ENCODE measurements at places on chromosomes 3 and 15. TPM values are rescaled to one million over a fixed set of nuclear protein-coding genes. Genes with fewer than 3 reads are reported as not detected.

- no peak for DNase-seq
Measured at GRCh38 chr3:42996633-42997075, 17.5 kb downstream of the GASK1A start.

GRCh38 chr15:99614749-99615288 lies 49.0 kb downstream of the MEF2A start:
- DNase-seq: peak; percentile 54

- no peak for DNase-seq
Measured at GRCh38 chr3:173513123-173513522, 115.6 kb downstream of the NLGN1 start.

DNA sequence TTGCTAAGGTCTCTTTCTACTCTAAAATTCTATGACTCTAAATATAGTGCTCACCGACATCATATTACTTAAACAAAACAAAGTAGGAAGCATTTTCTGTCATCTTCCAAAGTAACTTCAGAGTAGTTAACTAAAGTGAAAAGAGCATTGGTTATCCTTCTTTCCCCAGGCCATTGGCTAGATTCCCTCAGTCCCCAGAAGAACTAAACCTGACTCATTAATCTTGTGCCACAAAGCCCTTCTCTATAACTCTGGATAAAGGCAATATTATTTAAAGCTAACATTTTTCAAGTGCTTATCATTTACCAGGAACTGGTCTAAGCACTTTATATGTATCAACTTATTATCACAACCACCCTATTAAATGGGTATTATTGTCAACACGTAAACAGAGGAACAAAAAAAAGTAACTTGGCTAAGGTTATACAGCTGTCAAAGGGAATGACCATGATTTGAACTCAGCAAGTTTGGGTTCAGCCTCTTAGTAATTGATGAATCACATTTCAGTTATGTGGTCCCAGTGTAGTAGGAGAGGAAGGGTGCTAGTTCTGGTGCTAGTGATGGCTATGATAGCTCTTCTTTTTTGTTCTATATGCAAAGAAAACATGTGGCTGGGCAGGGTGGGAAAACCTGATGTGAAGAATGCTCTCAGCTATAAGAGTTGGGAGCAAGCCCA lies 304.9 kb downstream of the FGF12 start:
- DNase-seq: no peak

- no peak for DNase-seq
Measured at GRCh38 chr3:177906578-177907229, 629.5 kb upstream of the KCNMB2 start.

DNA sequence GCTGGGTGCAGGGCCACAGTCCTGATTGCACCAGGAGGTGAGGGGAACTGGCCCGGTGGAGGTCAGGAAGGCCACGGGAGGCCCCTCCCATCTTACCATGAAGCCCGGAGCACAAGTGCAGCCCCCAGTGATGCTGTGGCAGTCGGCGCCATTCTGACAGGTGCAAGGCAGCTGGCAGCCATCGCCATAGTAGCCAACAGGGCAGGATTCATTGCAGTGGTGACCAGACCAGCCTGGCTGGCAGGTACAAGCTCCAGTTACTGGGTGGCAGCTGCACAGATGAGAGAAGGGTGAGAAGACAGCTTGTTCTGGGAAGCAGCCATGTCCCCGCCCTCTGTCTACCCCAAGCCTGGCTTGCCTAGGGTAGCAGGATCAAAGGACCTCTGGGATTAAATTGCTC lies 88.2 kb downstream of the RAB11A start:
- no peak for DNase-seq

- DNase-seq: no peak
Measured at GRCh38 chr3:39346785-39347585, 17.5 kb downstream of the CCR8 start.

GRCh38 chr15:41839781-41840491 lies 1.3 kb downstream of the PLA2G4B start:
- DNase-seq: no peak

- peak; percentile 63 for DNase-seq
Measured at GRCh38 chr15:25406846-25407245, 32.0 kb downstream of the UBE3A start.

DNA sequence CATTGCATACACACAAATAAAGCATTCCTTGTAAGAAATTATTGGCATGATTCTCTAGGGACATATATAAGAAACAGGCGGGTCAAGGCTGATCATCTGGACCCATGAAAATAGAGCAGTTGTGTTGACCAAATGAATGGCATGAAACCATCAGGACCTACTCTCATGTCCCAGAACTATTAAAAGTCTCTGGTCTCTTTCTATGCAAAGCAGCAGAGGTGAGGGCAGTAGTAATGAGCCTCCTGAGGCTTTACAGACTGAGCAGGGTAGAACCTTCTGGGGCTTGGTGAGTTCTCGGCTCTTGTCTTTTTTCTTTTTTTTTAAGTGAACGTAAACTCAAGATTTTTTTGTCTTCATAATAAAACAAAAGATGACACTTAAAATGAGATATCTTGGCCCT lies 9.3 kb downstream of the GLDN start:
- DNase-seq: peak; percentile 47

DCLK3 gene
- total RNA-seq: not detected

CADM2 gene
- total RNA-seq: not detected

AP3B2 gene
- not detected for total RNA-seq

LRTM1 gene
- not detected for total RNA-seq

CLDN1 gene
- total RNA-seq: not detected

LRIG1 gene
- total RNA-seq: 52.4 TPM

MASP1 gene
- total RNA-seq: not detected

GPR171 gene
- total RNA-seq: not detected

Data from Karpas-422 (cell line).